Body of pancreas (tissue), 4 donors: ENCODE measurements at places on chromosomes 2 and 18. TPM values are rescaled to one million over a fixed set of nuclear protein-coding genes. Genes with fewer than 3 reads are reported as not detected.

- DNase-seq, result no peak
Measured at GRCh38 chr2:190849774-190850173, 30.8 kb upstream of the GLS start.

GRCh38 chr2:87401726-87402345 is 346.1 kb upstream of the PLGLB2 start:
- DNase-seq, result no peak

Gene SNORC
- not detected for total RNA-seq

Gene NT5C1B
- total RNA-seq, result not detected

DNA sequence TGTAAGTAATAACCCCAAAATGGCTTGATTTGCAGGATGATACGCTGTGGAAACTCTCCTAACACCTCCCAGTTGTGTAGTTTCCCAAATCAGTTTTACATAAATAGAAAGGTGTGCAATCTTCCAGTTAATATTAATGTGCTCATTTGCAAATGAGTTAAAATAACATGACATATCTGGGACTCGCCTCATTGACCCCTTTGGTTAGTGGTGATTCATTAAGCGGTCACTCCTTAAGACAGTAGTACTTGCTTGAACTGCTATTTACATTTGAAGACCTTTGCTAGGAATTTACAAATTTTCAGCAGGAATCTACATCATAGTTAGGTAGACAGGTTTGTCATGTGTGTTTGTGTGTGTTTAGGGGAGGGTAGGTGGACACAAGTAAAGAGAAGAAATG is 1367.7 kb upstream of the CELF4 start:
- no peak for DNase-seq

- no peak for DNase-seq
Measured at GRCh38 chr18:24695168-24695567, 234.7 kb downstream of the HRH4 start.

DNA sequence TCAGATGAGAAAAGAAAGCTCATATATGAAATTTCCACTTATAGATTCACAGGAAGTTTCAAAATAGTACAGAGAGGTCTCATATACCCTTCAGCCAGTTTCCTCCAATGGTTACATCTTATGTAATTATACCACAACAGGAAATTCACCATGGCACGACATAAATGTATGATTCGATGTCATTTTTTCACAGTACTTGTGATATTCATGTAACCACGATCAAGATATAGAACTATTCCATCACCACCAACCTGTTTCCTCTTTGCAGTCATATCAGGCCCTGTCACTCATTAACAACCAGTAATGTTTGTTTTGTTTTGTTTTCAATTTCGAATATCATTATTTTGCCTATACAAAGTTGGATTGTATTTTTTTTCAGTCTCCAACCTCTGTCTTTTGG is 314.3 kb upstream of the POU3F3 start:
- DNase-seq, result no peak

DNA sequence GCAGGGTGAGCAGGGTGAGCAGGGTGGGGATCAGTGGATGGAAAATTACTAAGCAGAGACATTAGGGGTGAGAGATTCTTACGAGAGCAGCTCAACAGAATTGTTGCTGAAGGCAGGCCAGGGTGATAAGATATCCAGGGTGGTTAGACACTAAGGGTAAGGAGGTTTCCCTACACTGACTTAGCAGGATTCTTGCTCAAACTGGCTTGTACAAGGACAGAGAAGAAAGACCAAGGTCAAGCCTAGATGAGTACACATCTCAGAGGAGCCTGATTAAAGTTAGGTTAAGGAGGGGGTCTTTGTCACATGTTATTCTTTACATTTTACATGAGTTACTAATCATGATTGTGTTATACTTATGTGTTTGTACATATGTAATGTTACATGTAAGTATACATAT is 262.8 kb upstream of the FANCL start:
- DNase-seq, result no peak

Gene TSPYL6
- not detected for total RNA-seq
